ACHN (cell line): ENCODE measurements at places on chromosomes 7 and 10.

- DNase-seq = no peak
These were observed 36.2 kb downstream of the PDE1C start for GRCh38 chr7:32034052-32034451.

DNA sequence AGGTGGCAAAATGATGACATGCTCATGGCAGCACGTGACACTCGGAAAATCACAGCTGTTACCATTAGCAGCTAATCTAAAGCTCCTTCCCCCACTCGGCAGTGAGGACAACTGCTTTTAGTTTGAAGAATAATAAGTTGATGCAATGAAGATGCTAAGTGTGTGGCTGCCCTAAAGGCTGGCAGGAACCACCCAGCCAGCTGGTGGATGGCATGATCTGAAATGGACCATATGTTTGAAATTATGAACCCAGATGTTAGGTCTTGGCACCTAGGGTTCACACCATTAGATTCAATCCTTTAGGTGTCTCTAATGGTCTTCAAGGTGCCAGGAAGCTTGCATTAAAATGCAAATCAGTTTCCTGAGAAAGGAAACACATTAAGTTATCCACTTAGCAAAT, 230.1 kb downstream of the WDR11 start:
- no peak for DNase-seq

- no peak for DNase-seq
These were observed 23.5 kb downstream of the FBXW4 start for GRCh38 chr10:101671453-101671852.

- peak; percentile 91 for DNase-seq
These were observed 83.7 kb upstream of the BET1 start for GRCh38 chr7:94087664-94088352.

- DNase-seq = no peak
These were observed 27.0 kb downstream of the PDLIM1 start for GRCh38 chr10:95263864-95264226.

DNA sequence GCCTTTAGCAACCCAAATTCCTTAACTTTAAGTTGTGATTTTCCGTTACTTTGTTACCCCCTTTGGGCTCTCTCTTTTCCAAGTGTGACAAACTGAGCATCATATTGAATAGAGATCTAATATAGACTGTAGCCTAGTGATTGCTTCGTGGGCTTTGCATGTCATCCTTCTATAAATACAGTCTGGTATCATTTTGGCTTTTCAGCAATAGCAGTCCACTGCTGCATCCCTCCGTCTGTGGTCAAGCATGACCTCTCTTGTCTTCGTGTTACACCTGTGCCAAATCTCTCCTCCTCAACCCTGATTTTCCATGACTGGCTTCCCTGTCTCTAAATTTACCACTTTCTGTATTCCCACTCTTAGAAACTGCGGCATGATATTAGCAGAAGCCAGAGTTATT, 53.8 kb upstream of the AGK start:
- DNase-seq = no peak

DNA sequence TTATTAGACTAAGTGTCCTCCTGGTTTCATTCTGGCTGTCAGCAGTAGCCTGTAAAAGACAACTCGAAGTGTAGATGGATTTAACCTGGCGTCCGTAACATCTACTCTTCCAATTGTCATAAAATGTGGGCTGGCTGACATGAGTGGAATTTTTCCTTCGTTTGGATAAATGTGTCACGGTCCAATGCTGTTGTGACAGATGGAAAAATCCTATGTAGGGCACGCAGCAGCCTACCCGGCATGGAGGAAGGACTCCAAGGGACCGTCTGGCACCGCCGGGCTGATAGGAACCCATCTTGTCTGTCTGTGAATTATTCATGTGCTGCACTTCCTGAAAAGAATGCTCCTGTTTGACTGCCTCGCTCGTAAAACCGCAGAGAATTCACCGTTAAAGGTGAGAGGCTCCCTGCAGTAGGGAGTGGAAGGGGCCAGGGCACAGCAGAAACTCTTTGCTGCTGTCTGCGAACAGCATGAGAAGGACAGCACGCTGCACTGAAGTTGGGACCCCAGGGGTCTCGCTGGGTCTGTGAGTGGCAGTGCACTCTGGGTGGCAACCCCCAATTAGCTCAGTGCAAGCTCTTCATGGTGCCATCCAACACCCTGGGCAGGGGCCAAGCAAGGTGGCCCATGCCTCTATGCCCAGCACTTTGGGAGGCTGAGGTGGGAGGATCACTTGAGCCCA, 1.6 kb upstream of the ORAI2 start:
- DNase-seq = peak; percentile 57

- DNase-seq = no peak
These were observed 7.9 kb downstream of the CCDC3 start for GRCh38 chr10:12993595-12993994.

DNA sequence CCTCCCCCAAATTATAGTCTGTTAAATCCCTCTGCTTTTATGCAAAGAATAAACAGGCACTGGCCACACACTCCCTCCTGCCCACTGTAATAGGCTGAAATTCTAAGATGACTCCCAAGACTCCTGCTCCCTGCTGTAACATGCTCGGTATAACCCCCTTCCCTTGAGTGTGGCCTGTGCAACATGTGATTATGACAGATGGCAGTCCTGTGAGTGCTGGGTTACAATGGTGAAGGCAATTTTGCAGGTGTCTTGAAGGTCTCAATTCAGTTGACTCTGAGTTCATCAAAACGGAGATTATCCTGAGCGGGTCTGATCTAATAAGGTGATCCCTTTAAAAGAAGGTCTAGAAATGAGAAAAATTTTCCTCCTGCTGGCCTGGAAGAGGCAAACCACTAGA, 55.9 kb downstream of the CREB3L2 start:
- no peak for DNase-seq

DNA sequence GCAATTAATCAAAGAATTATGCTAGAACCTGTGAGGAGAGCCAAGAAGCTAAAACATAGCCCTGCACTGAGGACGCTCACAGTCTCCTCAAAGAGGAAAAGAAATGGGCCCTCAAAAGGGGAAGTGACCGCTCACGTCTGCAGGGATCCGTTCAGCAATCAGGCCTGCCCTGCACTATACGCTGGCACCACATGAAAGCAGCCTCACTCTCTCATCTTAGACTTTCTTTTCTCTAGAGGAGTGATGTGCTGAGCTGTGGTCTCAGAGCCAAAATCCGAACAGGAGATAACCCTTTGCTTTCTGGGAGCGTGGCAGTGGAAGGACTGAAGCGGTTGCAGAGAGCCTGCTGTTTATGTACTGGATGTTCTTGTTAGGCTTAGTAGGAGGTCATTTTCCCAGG, 6.3 kb upstream of the IL2RA start:
- no peak for DNase-seq

DNA sequence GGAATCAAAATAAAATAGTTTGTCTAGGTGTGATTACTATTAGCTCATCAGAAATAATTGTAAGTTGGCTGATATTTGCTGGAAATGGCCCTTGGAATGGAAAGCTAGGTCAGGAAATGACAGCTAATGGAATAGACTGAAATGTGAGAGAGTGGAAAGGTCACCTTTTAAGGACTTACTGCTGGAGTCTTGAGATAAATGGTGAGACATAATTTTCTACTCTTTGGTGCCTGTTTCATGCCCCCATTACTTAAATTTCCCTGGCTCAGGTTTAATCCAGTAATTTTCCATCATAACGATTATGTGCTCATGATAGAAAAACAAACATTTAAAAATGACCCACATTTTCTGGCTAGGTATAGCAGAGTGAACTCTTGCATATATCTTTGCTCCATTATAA, 123.6 kb downstream of the ADAM22 start:
- no peak for DNase-seq

GRCh38 chr10:63558132-63558784, 37.1 kb downstream of the REEP3 start:
- DNase-seq = no peak

- DNase-seq = no peak
These were observed 124.9 kb downstream of the DLG5 start for GRCh38 chr10:77801474-77802161.

DNA sequence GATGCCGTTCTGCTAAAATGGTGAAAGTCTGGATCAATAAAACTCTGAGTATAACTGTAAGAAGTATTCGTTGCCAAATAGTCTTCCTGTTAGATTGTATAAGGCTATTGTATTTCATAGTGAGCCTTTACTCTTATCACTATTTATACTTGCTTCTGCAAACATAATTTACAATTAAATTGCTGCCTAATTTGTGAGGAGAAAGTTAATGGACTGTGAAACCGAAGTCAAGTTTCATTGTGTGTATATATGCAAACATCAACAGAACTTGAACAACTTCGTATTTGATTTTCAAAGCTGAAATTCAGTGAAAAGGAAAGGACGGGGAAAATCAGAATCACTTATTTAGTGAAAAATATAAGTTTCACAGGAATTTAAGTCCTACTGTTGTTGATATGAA, 135.9 kb upstream of the CCDC6 start:
- no peak for DNase-seq
